ENCODE measurements at places on chromosomes 12 and 14. TPM values are rescaled to one million over a fixed set of nuclear protein-coding genes. Genes with fewer than 3 reads are reported as not detected.

Gene CCDC198
- total RNA-seq: not detected

Gene VPS29
- total RNA-seq: 82.1 TPM

Gene TPPP2
- total RNA-seq: not detected

Gene RPGRIP1
- 1.6 TPM for total RNA-seq

Gene KRT8
- 250 TPM for total RNA-seq

Gene CLEC4C
- not detected for total RNA-seq

Gene TAS2R42
- total RNA-seq: not detected

Gene CACNA2D4
- not detected for total RNA-seq

Gene NTF3
- not detected for total RNA-seq

Gene SMOC1
- 1.0 TPM for total RNA-seq

Gene PELI2
- 24.5 TPM for total RNA-seq

Gene MYH7
- total RNA-seq: not detected

Gene KRT6C
- not detected for total RNA-seq

Gene POTEM
- total RNA-seq: not detected

Gene NXPH4
- total RNA-seq: 4.5 TPM

Gene RNU4-1
- not detected for total RNA-seq

Gene ABCD2
- 0.04 TPM for total RNA-seq

Gene CMKLR1
- total RNA-seq: 1.6 TPM

Gene TPH2
- total RNA-seq: 1.0 TPM

Gene OR4K5
- total RNA-seq: not detected

Gene CFAP251
- total RNA-seq: 2.5 TPM

Gene WDR20
- 21.0 TPM for total RNA-seq

Gene TMCC3
- 2.4 TPM for total RNA-seq

Gene ITGB7
- total RNA-seq: not detected

Gene ANO2
- total RNA-seq: 3.3 TPM
